ENCODE measurements at places on chromosomes 2 and 18. TPM values are rescaled to one million over a fixed set of nuclear protein-coding genes. Genes with fewer than 3 reads are reported as not detected.

DNA sequence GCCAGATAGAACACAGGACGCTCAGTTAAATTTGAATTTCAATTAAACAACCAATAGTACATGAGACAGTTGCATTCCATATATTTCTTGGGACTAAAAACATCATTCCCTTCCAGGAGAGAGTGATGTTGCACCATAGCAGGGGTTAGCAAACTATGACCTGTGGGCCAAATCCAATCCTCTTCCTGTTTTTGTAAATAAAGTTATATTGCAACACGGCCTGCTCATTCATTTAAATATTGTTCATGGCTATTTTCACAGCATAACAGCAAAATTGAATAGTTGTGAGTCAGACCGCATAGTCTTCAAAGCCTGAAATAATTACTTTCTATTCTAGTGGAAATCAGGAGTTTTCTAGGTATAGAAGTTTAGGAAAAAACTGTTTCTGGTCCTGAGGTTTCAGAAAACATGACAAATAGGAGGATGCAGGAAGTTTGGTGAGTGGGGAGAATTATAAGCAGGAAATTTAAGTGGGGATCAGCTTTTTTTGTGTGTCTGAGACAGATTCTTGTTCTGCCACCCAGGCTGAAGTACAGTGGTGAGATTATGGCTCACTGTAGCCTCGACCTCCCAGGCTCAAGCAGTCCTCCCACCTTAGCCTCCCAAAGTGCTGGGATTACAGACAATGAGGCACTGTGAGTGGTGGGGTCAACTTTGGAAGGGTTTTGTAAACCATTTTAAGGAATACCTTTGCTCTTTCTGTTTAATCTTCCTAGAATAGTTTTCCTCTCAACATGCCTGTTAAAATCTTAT is 131.5 kb downstream of the SOCS6 start:
- no peak for DNase-seq

GRCh38 chr2:144523596-144524117 is 3.7 kb upstream of the ZEB2 start:
- no peak for DNase-seq

DNA sequence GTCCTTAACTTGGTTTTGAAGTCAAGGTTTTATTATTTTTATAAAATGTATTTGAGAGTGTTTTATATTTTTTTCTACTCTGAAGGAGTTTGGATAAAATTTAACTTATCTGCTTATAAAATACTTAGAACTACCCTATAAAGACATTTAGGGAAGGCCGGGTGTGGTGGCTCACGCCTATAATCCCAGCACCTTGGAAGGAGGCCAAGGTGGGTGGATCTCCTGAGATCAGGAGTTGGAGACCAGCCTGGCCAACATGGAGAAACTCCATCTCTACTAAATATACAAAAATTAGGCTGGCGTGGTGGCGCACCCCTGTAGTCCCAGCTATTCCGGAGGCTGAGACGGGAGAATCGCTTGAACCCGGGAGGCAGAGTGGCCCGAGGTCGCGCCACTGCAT is 486.4 kb downstream of the DSC3 start:
- DNase-seq, result no peak

GRCh38 chr2:135664623-135665068 is 77.0 kb upstream of the UBXN4 start:
- no peak for DNase-seq

- DNase-seq, result no peak
These were observed 111.1 kb downstream of the CDC42EP3 start for GRCh38 chr2:37560241-37560848.

DNA sequence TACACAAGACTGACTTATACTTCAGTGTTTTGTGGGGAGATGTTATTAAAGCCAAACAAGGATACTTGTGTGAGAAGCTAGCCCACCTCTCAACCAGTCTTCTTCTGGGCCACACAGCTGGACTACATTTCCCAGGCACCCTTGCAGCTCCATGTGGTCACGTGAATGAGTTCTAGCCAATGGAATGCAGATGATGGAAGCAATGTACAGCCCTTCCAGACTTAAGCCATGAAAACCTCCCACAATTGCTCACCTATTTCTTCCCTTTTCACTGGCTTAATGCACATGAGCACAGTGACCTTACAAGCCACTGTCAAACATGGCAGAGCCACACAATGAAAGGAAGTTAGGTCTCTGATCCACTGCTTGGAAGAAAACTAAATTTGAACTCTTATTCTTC is 20.4 kb upstream of the FEZ2 start:
- no peak for DNase-seq

DNA sequence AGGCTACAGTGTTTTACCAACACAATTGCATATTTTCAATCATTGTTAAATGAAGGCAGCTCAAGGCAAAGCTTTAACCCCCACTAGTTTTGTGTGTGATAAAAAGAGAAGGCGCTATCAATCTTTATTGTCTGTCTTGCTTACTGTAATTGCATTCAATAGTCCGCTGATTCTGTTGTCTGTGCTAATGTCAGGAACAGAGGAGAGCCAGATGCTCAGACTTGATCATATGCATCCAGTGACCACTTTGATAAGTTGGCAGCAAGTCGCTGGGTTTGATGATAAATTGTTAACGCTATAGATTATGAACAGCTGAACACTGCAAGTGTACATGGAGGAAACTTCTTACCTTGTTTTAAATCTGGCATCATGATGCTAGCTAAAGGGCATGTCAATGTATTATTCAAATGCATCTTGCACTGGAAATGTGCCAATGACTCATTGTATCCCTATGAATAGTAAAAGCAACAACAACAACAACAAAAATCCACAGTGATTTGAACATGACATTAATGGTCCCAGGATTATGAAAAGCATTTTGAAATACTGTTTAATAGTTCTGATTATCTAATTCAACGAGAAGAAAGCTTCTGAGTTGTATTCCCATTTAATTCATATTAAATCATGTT is 423.5 kb upstream of the FANCL start:
- no peak for DNase-seq

DNA sequence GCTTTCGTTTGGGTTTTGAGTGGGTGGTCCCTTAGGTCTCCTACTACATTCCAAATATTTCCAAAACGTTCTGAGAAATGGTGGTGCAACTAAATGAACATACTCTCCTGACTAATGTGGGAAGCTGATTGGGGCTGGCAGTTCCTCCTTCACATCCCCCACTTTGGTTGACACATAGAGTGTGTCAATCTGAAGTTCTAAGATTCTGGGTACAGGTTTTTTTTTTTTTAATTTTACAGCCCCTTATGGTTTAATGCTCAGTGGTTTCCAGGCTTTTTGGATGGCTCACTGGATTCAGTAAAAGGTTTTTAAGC is 58.4 kb upstream of the ITGB6 start:
- DNase-seq, result no peak

- DNase-seq, result peak; percentile 95
These were observed 1.2 kb downstream of the YPEL5 start for GRCh38 chr2:30147715-30148610.

DNA sequence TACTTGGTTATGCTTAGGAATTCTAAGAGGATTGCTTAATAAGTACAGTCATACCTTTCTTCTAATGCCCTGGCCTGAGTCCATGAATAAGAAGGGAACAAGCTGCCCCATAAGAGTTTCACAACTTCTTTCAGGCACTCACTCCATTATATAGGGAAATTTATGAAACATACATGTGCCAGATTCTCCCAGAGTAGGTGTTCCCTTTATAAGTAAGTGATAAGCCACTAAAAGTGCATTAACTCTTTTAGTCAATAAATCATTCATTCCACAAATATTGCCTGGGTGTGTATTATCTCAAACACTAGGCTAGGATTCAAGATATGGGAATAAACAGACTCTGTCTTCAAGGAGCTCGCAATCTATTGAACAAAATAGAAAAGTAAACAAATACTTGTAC is 84.5 kb upstream of the RBBP8 start:
- no peak for DNase-seq

GRCh38 chr2:219120082-219120481 is 40.5 kb downstream of the NHEJ1 start:
- DNase-seq, result no peak

- DNase-seq, result peak; percentile 2
These were observed 157.5 kb upstream of the ID2 start for GRCh38 chr2:8524388-8524787.

DNA sequence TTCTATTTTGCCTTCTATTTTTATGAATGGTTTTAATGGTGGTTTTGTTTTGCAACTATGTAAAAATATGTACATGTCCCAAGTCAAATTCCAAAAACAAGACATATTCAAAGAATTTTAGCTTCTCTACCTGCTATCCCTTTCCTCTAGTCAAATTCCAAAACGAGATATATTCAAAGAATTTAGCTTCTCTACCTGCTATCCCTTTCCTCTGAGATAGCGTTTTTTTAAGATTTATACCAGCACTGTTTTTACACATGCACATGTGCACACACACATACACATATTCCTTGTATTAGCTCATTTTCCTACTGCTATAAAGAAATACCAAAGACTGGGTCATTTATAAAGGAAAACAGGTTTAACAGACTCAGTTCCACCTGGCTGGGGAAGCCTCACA is 199.1 kb upstream of the ARL4C start:
- DNase-seq, result no peak

GRCh38 chr2:3457524-3458395 is 61.6 kb downstream of the ADI1 start:
- DNase-seq, result no peak

DNA sequence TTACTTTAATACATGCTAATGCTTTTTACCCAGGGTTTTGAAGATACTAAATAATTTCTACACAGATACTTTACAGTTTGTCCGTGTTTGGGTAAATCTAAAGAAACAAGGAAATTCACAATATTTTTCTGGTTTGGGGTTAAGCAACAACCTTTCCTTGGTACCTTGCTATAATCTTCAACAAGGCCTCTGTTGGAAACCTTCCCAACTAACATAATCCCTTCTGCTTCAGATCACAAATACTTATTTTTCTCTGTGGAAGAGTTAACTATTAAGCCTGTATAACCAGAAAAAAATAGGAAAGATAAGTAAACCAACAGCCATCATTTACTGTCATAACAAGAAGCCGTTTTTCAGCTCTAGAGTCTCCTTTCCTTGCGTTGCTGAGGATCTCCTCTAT is 15.0 kb downstream of the FEZ2 start:
- no peak for DNase-seq

DNA sequence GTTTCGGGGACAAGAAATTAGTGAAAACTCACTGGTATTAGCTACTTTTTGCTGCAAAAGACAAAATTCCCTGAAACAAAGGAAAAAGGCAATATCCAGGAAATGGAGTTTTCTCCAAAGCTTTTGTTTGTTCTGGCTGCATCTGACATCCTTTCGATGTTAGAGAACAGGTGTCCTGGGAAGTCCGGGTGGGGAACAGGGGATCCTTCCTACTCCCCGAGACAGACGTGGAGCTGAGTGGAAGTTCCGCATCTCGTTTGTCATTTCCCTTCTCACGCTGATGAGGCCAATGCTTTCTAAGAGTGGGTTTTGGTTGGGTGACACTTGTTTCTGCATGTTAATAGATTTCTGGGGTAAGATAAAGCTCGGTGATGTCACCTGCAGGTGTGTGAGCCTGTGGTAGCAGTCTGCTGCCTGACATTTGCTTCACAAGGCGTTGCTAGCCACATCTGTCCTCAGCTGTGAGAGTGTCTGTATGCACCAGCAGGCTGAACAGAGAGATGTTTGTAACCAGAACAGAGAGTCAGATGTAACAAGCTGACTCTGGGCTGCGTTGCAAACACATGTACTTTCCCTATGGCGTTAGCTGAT is 125.9 kb downstream of the ACOXL start:
- DNase-seq, result no peak

Gene UGT1A5
- total RNA-seq, result not detected

Gene SEMA4F
- total RNA-seq, result 3.9 TPM

Gene CABYR
- total RNA-seq, result 7.6 TPM

Gene PTPN4
- total RNA-seq, result 23.8 TPM

Gene CROCC2
- 0.09 TPM for total RNA-seq

Gene ANKRD62
- total RNA-seq, result 0.05 TPM

Gene NEU2
- not detected for total RNA-seq

Gene SPEG
- total RNA-seq, result 175 TPM

Gene IL1R2
- 16.3 TPM for total RNA-seq

Gene ANO7
- 0.95 TPM for total RNA-seq
